ENCODE measurements at places on chromosomes 16 and 17.
A peak's percentile ranks its signal among the peaks of the same experiment; 100 is the strongest.

- no peak for DNase-seq
Observed at GRCh38 chr16:4882000-4882632, 34.8 kb downstream of the UBN1 start.

DNA sequence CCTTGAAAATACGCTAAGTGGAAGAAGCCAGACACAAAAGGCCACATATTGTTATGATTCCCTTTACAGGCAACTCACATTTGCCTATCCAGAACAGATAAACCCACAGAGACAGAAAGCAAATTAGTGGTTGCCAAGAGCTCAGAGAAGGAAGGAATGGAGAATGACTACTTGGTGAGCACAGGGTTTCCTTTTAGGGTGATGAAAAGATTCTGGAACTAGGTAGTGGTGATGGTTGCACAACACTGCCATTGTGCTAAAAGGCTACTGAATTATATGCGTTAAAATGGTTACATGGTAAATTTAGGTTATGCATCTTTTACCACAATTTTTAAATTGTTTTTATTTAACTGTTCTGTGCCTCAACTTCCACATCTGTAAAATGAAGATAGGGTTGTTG, 4.4 kb downstream of the COPRS start:
- DNase-seq: no peak

- DNase-seq: no peak
Observed at GRCh38 chr16:85917959-85918358, 19.0 kb downstream of the IRF8 start.

DNA sequence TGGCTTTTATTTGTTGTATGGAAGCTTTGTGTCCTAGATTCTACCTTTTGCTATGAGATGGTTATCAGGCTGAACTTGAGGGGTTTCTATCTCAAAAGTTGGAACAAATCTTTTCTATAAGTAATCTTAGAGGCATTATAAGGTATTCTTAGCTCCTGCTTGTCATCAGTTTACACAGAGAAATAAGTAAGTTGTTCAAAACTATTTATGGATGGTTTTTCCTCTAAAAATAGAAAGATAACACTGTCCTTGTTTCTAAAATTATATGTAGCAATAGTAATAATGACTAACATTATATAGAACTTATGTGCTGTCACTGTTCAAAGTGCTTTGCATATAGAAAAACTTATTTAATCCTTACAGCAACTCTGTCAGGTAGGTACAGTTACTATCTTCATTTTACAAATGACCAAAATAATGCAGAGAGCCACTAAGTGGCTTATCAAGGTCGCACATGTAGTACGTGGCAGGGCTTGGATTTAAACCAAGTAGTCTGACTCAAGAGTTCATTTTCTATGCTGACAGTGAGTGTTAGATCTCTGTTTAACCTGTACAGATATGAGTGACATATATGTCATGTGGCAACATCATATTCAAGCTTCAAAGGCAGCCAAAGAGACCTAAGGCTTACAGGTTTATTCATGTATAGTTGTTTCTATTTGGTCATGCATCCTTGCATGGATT, 59.0 kb downstream of the PHKB start:
- no peak for DNase-seq

- no peak for DNase-seq
Observed at GRCh38 chr17:73924114-73924908, 279.2 kb upstream of the RPL38 start.

DNA sequence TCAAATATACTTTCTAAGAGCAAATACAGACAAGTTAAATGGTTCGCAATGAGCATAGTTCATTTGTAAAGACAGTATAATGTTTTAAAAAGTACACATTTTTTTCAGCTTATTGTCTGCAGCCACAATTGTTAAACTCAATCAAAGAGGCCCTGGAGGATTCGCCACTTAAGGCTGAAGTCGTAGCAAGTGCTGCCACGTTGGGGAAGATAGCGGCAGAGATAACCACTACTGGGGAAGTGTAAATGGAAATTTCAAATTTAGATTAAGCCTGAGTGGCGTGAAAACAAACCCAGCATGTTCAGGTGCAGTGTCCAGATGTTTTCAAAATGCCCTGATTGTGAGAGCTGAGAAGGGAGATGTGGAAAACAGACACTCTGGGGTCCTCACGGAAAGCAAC, 8.4 kb downstream of the PMP22 start:
- DNase-seq: no peak

DNA sequence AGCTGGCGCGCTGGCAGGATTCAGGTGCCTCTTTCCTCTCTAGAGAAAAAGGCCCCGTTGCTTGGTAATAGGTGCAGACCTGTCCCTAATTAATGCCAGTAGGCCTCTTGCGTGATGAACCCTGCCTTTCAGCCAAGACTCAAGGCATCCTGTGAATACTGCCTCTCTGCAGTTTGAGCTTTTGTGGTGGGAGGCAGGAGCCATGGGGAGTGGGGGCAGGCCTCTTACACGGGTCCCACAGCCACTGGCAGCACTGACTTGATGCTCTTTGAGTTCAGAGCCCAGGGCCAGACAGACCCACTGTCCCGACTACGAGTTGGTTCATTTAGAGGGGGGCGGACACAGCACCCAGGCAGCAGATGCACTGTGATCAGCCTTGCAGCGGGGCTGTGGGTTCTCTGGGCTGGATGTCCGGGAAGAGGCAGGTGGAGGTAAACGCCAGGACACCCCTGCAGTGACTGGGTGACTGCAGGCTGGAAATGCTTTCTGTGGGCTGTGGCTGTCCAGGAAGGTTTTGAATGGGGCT, 237.0 kb downstream of the SEC14L1 start:
- no peak for DNase-seq

GRCh38 chr17:34816848-34817247, 144.4 kb downstream of the CCT6B start:
- no peak for DNase-seq

DNA sequence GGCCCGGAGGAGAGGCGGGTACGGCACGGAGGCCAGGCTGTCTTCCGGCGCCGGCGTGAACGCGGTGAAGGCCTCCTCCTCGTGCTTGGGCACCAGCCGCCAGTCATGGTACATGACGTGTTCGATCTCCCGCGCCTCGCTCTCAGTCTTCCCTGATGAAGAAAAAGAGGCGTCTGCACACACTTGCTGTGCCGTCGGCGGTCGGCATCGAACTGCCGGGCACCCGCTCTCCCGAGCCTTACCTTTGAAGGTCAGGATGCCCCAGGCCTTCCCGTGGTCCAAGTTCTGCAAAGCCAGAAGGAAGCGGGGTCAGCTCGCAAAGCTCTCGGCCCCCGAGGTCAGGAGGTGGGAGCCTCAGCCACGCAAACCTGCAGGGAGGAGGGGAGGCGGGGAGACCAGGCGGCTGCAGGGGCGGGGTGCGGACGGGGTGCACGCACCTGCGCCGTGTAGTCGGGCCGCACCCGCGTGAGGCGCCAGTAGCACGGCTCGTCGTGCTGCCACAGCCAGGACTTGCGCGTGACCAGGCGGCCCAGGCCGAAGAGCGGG, at the start of gene EME2:
EME2 (plus strand) TSS at position 449 of the 546 bp plus-strand sequence. CDS start 418 bp downstream, outside the sequence.
- no peak for DNase-seq

DNA sequence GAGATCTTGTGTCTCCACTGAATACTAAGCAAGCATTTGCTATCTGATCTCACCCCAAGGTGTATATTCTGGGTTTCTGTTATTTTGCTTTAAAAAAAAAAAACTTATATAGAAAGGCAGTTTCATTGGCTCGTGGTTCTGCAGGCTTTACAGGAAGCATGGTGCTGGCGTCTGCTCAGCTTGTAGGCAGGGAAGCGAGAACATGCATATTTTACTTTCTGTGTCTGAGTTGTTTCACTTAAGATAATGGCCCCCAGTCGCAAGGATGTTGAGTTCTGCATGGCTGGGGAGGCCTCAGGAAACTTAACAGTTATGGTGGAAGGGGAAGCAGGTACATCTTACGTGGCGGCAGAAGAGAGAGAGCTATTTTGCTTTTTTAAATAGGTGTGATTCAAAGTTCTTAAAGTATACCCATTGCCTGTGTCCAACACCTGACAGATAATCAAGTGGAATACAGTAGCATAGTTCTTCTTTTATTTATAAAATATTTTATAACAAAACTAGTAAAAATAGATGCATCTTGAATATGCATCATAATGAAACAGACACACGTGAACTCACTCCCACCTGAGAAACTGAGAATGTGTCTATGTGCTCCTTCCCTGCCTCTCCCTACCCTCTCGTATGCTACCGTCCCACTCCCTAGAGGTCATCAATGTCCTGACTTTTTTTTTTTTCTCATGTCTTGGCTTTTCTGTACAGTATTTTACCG, 15.4 kb upstream of the ARHGAP17 start:
- no peak for DNase-seq

DNA sequence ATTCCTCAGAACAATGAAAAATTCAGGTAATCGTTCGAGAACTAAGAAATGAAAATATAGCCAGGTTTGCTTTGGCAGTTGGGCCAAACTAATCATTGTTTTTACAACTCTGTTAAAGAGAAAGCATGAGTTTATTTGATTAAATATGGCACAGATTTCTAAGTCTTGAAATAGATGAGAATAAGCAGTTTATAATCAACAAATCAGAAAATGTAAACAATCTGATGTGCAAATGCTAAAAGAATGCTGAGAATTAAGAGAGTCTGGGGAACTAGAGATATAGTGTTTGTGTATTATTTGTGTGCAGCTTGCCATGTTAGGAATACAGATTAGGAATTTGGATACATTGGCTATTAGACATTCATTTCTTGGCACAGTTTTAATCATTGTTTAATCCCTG, 212.5 kb downstream of the TANC2 start:
- no peak for DNase-seq

GRCh38 chr16:89641458-89642119, 15.9 kb downstream of the CHMP1A start:
- DNase-seq: no peak

GRCh38 chr17:47713980-47714700, 18.9 kb upstream of the TBX21 start:
- DNase-seq: no peak

GRCh38 chr16:30485818-30486436, 13.4 kb downstream of the ITGAL start:
- DNase-seq: no peak

DNA sequence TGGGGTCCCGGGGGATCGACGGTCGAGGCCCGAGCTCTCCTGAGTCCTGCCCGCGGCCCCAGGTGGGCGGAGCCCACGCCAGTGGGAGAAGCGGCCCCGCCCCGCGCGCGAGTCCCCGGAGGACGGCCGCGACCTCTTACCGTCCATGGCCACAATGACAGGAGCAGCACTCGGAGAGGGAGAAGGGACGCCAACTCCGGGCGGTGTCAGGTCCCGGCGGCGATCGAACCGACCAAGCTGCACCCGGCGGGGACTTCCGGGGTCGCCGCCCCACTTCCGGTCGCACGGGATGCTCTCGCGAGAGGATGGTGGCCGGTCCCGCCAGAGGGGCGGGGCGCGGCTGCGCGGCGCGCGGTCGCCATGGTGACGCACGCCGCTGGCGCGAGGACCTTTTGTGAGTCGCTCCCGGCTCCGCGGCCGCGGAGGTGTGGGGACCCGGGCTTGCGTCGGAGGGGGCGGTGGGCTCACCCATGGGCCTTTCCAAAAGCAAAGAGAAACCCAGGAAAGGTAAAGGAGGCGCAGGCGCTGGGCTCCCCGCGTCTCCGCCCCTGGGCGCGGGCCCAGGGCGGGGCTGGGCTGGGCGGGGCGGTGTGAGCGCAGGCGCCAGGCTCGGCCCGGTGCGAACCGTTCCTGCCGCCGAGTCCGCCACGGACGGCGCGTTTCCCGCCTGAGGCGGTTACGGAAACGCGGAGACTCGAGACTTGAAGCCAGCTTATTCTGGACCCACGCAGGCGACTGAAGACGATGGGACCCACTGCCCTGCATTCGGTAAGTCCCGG, at the start of the genes CHMP1A and SPATA33:
CHMP1A (minus strand) TSS at position 267 of the 779 bp plus-strand sequence; CDS start at position 147, 120 bp downstream.
SPATA33 (plus strand) TSS at position 395 of the 779 bp plus-strand sequence; CDS start at position 471, 76 bp downstream.
- peak; percentile 88 for DNase-seq

DNA sequence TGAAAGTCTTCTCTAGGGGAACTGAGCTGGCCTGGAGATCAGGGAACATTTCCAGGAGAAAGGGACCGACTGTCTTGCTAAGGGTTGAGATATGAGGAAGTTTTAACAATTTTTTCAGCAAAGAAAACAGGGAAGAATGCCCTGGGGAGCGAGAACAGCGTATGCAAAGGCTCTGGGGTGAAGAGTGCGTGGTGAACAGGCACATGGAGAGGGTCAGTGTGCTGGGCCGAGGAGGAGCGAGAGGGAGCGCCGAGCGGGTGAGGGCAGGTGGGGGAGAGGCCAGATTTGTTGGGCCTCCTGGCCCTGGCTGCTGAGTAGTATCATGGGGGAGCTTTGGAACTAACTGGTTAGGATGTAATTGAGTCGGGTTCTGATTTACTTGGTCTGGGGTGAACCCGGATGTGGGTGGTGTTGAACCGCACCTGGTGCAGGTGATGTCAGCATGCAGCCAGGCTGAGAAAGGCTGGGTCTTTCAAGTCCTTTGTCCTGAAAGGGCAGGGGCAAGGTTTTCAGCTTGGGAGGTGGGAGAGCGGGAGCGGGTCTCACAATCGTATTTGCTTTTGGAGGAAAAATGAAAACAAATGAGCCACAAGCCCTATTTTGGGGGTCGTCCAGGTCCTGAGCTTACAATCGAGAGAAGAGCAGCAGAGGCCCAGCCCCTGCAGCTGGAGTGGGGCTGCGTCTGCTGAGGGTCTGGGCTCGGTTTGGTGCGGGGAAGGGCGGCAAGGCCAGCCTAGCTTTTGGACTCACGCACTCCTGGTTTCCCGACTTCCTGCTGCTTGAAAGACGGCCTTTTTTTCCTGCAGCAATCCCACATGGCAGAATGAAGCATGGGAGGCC, 11.1 kb upstream of the WFDC1 start:
- no peak for DNase-seq

DNA sequence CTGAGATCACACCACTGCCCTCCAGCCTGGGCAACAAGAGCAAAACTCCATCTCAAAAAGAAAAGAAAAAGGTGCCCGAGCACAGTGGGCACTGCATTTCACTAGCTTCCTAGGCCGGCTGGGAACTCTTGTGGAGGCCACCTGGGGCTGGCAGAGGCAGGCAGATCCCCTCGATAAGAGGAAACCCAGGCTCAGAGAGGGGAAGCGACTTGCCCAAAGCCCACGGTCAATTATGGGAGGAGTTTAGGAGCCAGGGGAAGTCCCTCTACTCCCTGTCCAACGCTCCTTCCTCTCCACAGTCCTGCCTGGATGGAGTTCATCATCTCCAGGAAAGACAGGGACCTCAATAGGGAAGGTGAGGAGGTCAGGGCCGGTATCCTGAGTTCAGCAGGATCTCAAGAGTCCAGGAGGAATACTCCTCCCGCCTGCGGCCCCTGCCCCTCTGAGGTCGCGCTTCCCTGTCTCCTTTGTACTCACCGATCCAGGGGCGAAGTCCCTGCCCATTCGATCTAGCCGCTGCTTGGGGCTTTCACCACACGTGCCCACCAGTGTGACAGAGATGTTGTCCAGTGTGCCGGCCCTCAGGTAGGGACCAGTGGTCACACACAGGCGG, 841 bp downstream of the ALOXE3 start:
- DNase-seq: no peak

- DNase-seq: no peak
Observed at GRCh38 chr17:42783062-42783790, 2.8 kb downstream of the WNK4 start.

All from NCI-H1436 (cell line).